ENCODE measurements at places on chromosomes 16 and 17.

- DNase-seq, result no peak
These were observed 1.2 kb downstream of the MAF start for GRCh38 chr16:79599256-79599836.

- DNase-seq, result no peak
These were observed 205.7 kb downstream of the SNX29 start for GRCh38 chr16:12182212-12182611.

DNA sequence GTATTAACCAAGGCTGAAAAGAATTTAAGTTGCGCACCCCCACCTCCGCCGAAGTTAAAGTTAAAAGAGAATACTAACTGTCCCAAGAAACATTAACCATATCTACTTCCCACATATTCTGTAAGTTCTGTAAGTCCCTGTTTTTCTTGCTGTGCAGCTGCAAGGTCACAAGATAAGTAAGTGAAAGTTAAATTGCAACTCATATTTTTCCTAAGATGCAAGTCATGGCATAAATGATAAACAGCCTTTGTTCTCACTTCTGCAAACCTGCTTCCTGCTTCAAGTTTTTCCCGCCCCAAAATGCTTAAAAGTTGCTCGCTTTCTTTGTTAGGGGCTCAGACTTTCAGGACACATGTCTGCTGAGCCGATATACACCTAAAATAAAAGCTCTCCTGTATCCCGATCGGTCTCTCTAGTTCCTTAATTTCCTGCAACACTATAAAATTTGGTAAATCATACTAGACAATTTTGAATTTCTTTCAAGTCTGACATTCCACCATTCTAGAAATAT lies 32.6 kb upstream of the ABCA9 start:
- no peak for DNase-seq

- no peak for DNase-seq
These were observed 33.8 kb upstream of the CCL22 start for GRCh38 chr16:57324749-57325148.

GRCh38 chr17:44530896-44531418 lies 26.3 kb upstream of the FZD2 start:
- DNase-seq, result no peak

- DNase-seq, result no peak
These were observed 79.0 kb downstream of the DYNLRB2 start for GRCh38 chr16:80619824-80620223.

DNA sequence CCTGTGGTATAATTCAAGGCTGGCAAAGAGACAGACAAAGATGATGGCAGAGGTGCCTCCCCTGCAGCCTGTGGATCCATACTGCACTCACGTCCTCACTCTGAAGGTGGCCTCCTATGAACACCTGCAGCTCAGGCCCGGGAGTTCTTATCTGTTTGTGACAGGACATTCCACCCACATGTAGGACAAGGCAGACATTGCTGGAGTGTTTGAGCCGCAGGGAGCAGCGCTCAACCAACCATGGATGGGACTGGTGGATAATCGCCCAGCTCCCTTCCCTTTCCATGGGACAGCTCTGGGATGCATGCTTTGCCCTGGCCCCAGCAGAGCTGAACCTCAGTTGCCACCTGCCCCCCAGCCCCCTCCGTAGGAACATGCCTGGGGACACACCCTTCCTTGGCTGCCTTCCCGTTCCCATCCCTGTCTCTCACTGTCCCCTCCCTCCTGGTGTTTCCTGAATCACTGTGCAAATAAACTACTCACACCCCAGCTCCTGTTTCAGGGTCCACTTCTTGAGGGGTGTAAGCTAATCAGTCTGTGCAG lies 22.2 kb downstream of the ITPRIPL2 start:
- no peak for DNase-seq
